ENCODE measurements at places on chromosomes 12 and 14. TPM values are rescaled to one million over a fixed set of nuclear protein-coding genes. Genes with fewer than 3 reads are reported as not detected.
A peak's percentile ranks its signal among the peaks of the same experiment; 100 is the strongest.

DNA sequence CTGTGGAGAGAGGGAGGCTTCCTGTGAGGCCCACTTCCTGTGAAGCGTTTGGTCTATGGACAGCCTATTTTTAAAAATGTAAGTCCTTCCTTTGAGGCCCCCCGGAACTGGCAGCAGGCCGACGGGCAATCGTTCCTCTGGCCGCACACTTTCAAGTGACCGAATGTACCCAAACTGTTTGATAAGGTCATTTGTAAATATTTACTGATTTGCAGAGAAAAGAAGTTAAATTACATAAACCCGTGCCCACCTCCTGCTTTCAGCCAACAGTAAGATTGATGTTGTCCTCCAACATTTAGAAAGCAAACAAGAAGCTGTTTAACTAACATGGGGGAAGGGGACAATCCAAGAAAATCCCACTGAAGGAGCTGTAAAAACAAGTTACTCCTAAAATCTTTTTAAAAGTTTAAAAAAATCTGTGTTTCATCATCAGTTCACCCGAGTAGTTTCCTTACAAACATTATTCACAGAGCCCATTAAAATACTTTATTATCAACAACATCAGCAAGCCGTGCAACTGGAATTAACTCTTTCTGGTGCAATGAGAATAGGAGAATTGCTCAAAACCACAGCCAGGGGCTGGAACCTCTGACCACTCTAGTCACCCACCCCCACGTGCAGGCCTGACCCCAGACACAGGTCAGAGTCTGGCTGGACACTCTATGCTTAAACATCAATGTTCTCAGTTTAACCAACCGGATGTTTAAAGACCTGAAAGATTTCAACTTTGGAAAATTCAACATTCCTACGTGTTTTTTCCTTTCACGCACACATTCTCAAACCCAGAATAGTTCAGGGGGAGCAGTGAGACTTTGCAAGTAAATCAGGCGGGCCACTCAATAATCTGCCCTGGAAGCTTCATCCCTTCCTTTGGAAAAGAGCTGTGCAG is 65.3 kb downstream of the FOXN3 start:
- no peak for DNase-seq

DNA sequence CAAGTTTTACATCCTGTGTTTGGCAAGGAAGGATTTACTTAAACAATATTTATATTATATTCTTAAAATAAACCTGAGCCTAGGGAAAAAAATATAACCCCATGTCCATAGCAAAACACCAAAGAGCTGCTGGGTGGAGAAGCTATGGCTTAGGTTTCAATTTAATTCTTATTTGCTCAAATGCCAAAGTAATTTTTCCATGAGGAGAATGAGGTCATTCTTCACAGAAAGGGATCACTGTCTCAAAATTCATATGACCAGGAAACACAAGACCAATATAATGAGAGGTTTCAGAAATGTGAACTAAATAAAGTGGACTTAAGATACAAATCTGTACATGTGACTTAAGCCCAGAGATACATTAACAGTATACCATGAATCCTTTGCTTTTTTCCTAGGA is 195.0 kb downstream of the PHLDA1 start:
- DNase-seq = no peak

DNA sequence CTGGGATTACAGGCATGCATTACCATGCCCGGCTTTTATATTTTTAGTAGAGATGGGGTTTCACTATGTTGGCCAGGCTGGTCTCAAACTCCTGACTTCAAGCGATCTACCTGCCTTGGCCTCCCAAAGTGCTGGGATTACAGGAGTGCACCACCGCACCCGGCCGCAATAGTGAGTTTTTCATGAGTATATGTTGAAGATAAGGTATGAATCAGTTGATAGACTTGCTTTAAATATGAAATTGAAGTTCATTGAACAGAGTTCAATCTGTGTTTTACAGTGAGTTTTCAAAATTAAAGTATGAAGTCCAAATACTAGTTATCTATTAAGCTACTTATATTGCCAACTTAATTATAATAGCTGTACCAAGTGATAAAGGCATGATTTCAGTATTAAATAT is 35.1 kb downstream of the SNAPC1 start:
- DNase-seq = no peak

- DNase-seq = no peak
Observed at GRCh38 chr12:46493150-46493833, 120.7 kb upstream of the SLC38A2 start.

DNA sequence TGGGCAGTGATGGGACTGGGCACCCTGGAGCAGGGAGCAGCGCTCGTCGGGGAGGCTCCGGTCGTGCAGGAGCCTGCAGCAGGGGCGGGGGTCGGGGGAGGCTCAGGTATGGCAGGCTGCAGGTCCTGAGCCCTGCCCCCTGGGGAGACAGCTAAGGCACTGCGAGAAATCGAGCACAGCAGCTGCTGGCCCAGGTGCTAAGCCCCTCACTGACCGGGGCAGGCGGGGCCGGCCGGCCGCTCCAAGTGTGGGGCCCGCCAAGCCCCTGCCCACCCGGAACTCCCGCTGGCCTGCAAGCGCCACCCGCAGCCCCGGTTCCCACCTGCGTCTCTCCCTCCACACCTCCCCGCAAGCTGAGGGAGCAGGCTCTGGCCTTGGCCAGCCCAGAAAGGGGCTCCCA is 326.8 kb upstream of the TMTC1 start:
- no peak for DNase-seq

DNA sequence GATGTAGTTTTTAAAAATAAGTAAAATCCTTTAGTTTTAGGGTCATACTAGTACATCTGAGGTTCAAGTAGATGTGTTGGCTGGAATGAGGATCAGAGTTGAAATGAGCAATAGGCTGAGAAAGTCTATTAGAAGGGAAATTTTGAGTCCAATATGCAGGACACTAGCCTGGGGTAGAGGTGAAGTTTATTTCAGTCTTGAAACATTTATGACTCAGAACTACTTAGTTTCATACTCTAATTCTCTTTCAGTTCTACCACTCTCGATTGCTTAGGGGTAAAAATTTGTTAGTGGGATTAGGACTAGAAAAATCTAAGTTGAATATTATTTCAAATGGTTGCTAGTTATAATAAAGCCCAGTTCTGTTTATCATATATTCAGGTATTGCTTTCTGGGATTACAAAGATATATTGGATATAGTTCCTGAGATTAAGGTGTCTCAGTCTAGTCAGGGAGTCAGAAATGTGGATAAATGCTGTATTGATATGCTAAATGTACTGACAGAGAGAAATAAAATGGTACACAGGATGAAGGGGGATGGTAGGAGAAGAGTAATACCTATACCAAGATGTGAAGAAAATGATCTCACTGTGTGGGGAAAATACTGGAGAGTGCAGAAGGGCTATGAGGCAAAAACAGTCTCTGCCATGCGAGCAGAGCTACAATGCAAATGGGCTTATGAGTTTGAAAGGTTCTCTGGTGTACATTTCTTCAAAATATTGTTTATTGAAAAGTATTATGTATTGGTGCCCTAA is 395.8 kb upstream of the FBXO33 start:
- DNase-seq = no peak

DNA sequence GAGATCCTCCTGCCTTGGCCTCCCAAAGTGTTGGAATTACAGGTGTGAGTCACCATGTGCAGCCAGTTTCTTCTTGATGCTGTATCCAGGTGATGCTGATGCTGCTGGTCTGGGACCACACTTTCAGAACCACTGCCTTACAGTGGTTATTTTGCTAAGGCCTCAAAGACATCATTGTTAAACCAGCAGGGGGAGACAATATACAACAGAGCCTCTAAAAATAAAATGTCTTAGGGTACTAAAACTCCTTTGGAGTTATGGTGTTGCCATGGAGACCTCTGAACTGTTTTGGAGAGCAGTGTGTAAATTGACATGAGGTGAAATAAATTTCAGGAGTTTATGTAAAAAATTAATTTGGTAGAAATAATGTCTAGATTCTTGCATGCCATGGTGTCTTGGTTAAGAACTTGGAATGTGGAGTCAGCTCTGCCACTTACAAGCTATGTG is 1.1 kb upstream of the ARG2 start:
- DNase-seq = peak; percentile 68

GRCh38 chr14:76500011-76500410 is 124.1 kb downstream of the ESRRB start:
- DNase-seq = no peak

DNA sequence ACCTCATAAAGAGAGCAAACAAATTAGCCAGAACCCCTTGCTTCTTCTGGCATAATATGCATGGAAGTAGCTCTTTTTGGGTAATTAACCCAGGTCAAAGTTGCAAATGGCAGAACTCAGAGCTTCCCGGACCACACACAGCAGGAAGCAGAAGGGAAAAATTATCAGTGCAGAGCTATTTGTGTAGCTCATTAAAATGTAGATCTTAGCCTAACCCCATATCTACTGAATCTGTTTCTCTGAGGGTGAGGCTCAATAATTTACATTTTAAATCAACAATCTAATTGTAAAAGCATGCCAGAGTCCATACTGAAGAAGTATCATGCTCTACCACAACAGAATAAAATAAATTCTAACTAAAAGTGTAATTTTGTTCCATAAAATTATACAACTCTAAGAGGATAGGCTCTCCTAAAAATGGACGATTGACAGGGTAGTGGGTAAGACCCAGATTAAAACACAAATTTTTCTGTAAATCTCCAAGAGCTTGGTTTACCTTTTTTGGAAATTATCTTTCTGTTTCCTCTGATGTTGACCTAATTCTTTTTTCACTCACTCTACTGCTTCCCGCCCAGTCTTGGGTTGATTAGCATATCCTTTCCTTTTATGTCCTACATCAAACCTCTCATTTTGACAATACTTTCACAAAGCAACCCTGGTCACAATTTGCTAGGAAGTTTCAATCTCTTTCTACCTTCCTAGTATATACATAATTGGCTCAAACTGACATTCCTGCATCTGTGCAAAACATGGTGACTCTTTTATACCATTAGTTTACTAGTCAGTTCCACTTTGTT is 213.3 kb upstream of the SLC16A7 start:
- DNase-seq = no peak

DNA sequence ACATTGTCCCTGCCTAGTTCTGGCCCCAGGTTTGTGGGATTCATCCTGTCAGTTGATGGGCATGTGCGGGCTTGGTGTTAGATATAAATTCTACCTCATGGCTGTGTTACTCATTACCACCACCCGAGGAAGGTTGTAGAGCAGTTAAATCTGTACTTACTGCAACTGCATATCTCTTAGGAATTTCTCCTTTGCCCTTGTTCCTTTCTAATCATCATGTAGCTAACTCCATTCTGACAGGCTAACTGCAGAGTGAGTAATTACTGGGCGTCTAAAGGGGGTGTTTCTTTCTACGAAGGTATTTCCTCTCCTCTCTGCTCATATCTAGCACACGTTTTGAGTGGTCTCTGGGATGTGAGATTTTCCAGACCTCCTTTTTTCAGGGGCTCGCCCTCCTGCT is 1076.7 kb downstream of the TMTC2 start:
- DNase-seq = no peak

- no peak for DNase-seq
Observed at GRCh38 chr14:69501423-69501838, 16.9 kb downstream of the PLEKHD1 start.

DNA sequence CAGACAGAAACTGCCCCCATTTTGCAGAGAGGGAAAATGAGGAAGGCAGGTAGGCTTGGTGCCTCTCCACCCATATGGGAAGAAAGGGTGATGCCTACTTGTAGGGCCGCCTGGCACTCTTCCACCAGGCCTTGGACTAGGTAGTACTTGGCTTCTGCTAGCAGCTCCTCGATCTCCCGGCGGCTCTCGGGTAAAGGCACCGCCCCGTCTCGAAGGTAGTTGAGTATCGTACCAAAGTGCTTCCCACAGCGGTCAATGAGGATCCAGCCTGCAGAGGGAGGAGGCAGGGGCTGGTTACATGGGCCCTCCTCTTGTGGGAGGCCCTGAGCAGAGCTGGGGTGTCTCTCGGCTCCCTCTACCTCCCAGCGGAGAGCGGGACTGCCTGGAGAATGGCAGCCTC is 16.6 kb downstream of the KCTD10 start:
- no peak for DNase-seq

- no peak for DNase-seq
Observed at GRCh38 chr12:101923045-101923718, 45.8 kb downstream of the DRAM1 start.

DNA sequence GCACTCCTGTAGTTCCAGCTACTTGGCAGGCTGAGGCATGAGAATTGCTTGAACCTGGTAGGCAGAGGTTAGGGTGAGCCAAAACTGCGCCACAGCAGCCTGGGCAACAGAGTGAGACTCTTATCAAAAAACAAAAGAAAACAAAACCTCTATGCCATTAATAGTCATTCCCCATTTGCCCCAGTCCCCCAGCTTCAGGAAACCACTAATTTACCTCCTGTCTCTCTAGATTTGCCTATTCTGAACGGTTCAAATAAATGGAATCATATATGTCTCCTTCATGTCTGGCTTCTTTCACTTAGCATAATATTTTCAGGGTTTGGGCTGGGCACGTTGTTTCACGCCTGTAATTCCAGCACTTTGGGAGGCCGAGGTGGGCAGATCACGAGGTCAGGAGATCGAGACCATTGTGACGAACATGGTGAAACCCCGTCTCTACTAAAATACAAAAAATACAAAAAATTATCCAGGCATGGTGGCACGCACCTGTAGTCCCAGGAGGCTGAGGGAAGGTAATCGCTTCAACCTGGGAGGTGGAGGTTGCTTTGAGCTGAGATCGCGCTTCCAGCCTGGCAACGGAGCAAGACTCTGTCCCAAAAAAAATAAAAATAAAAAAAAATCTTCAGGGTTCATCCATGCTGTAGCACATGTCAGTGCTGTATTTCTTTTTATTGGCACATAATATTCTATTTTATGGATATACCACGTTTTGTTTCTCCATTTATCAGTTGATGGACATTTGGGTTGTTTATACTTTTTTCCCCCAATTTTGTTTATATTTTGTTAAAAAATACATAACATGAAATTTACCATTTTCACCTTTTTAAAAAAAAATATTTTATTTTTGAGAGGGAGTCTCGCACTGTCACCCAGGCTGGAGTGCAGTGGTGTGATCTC is 31.9 kb downstream of the KNTC1 start:
- no peak for DNase-seq

DNA sequence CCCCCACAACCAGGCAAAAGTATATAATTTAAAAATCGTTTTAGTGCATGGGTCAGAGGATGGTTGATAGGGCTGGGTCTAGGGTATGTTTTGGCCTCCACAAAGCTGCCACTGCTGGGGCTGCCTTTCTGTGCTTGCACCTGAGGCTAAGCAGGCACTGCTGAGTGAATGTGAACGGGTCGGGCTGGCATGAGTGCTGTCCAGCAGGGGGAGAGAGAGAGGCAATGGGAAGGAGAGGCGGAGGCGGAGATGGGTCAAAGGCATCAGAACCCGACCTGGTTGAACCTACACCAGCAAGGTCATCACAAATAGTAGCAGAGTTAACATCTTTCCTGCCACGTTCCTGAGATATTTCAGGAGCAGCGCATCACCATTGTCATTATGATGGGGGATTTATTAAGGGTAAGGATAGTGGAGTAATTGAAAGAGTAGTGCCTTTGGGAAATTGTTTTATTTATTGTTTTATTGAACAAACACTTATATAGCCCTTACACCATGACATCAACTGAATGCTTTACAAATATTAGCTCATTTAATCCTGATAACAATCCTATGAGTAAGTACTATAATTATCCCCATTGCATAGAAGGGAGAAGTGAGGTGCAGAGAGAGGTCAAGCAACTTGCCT is 5.8 kb upstream of the NRXN3 start:
- DNase-seq = no peak

- no peak for DNase-seq
Observed at GRCh38 chr14:38278035-38278434, 22.1 kb upstream of the CLEC14A start.

- DNase-seq = no peak
Observed at GRCh38 chr12:76113800-76114757, 29.6 kb upstream of the NAP1L1 start.

GRCh38 chr14:47660158-47660557 is 15.2 kb downstream of the MDGA2 start:
- DNase-seq = no peak

ST8SIA1 gene
- polyA plus RNA-seq = 6.8 TPM

FERMT2 gene
- polyA plus RNA-seq = 185 TPM

RCOR1 gene
- 39.4 TPM for polyA plus RNA-seq

ADAM21 gene
- 0.37 TPM for polyA plus RNA-seq
